Midbrain (tissue), 1 donor: ENCODE measurements at places on chromosomes 7 and 10.
A peak's percentile ranks its signal among the peaks of the same experiment; 100 is the strongest.

DNA sequence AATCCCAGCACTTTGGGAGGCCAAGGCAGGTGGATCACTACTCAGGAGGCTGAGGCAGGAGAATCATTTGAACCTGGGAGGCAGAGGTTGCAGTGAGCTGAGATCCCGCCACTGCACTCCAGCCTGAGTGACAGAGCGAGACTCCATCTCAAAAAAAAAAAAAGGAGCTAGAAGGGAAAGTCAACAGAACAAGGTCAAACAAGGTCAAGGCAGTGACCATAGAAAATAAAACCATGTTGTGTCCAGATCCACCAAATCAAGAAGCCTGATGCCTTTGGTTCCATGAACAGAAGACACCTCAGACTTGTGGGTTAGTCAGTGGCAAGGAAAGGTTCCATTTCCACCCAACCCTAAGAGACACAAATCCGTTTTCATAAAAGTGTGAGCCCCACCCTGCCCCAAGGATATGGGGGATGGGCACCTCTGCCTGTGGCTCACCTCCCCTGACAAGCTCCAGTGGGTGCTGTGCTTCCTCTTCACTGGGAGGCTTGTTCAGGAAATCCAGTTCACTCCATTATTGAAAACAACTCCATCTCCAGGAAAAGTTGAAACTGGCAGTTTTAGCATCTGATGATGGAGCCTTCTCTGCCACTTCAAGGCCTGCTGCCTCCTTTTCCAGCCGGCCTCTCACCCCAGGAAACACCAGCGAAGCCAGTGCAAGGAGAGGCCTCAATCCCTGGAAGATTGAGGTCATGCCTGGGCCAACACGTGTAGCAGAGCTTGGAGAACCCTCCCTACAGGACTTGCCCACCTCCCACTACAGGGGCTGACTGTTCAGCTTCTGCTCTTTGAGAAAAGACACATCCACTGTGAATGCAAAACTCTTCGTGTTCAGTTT lies 152.9 kb downstream of the NRF1 start:
- no peak for DNase-seq

GRCh38 chr10:84292502-84292901 lies 35.9 kb upstream of the CCSER2 start:
- DNase-seq, result no peak

DNA sequence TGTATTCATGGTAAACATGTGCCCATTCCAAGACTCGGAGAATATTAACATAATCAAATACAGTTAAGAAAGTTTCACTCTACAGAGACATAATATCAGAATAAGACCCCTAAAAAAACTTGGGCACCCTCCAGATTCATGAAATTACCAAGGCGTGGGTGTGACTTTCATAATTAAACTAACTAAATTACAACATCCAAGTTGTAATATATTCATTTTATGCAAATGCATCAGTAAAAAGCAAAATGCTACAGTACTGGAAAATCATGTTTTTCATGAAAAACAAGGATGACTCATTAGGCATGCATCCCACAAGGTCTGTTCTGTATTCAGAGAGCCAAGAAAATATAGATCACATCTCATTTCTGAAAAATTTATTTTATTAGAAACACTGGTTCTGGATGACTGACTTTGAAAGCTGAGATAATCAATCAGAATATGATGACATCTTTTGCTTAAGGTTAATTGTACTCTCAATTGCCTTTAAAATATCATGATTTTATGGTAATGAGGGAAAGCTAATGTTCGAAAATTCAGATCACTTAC lies 248.8 kb upstream of the SMIM30 start:
- DNase-seq, result no peak

- no peak for DNase-seq
Measured at GRCh38 chr7:94324380-94325121, 70.1 kb upstream of the COL1A2 start.

GRCh38 chr7:152854386-152854785 lies 94.8 kb downstream of the ACTR3B start:
- DNase-seq, result no peak

DNA sequence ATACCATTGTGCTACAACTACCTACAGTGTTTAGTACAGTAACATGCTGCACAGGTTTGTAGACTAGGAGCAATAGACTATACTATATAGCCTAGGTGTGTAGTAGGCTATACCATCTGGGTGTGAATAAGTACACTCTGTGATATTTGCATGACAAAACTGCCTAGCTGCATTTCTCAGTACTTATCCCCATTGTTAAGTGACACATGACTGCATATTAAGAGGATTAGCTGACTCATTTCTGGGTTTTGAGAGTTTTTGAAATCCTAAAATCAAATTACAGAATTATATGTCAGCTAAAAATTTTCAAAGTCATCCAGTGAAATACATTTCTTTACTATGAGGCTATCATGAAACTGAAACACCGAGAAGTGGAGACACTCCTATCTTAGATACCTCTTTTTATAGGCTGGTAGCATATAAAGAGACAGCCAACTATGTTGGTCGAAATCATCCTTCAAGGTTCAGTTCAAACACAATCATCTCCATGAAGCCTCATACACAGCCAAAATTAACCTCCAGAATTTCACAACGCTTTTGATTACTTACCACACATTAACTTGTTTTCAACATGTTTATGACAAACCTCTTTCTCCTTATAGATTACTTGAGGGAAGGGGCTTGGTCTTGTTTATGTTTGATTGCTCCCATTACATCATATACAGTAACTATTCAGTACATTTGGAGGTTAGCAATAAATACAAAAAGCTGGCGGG lies 89.8 kb upstream of the ANK3 start:
- DNase-seq, result no peak

DNA sequence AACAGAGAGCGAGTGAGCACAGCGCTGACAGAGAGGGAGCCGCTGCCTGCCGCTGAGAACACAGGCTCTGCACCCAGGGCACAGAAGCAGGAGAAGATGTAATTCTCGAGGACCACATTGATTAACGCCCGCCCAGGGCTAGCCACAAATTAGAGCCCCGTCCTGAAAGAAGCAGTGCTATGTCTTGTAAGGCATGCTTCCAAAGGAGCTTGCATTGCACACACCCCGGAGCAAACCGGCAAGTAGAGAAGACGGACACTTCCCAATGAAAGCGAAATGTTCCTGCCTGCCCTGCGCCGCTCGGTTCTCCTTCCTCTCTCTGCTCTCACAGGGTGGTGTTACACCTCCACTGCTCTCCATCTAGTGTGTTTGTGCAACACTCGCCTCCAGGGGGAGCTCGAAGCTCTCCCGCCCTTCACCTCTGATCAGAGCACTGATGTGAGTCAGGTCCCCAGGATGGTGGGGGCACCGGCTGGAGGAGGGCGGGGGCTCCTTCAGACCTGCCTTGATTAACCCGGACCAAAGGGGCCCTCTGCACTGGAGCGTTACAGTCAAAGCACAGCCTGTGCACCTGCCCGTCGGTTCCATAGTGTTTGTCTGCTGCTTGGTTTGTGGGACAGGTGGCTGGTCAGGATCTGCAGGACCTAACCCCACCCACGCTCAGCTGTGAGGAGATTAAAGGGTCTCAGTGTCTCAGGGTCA lies 316.5 kb downstream of the ADARB2 start:
- DNase-seq, result peak; percentile 35

GRCh38 chr10:33336582-33337325 lies 2.3 kb upstream of the NRP1 start:
- no peak for DNase-seq

DNA sequence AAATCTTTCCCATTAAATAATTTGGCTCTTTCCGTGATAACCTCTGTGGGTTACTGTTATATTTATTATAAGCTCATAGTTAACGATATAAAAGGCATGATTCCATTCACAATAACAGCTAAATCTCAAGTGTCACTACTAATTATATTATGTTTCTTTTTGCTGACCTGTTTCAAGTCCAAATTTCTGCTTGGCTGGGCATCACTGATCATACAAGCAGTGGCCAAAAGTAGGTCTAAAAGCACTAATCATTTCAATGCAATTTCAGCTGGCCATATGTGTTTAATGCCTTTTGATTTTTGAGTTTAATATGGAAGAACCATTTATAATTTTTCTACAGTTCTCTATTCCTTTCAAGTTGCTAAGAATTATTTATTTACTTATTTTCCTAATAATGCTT lies 110.7 kb downstream of the SEMA3A start:
- no peak for DNase-seq

GRCh38 chr10:70981171-70981836 lies 92.9 kb upstream of the PCBD1 start:
- no peak for DNase-seq

DNA sequence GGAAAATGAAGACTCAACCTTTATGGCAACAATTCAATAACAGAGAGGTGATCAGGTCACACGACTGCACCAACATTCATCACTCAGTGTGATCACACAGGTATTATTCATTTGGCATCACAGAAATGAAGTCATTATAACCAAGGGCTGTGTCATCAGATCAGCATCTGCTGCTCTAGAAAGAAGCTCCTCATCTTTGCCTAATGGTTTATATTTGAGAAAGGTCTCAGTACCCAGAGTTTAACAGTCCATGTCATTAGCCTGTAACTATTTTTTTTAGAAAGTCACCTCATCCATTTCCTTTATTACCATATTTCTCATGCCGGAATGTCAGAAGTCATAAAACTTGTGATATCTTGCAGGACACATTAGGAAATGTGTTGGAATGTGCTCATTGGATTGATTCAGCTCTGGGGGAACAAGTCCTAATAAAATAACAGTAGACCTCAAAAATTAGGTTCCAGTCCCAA lies 45.1 kb upstream of the PRKG1 start:
- no peak for DNase-seq

GRCh38 chr10:8051851-8052257 lies 2.6 kb upstream of the GATA3 start:
- no peak for DNase-seq

GRCh38 chr7:128073671-128074310 lies 42.6 kb upstream of the LRRC4 start:
- no peak for DNase-seq

GRCh38 chr7:73652541-73652949 lies 15.1 kb upstream of the VPS37D start:
- no peak for DNase-seq

- DNase-seq, result no peak
Measured at GRCh38 chr10:125087191-125087896, 73.0 kb downstream of the CTBP2 start.

DNA sequence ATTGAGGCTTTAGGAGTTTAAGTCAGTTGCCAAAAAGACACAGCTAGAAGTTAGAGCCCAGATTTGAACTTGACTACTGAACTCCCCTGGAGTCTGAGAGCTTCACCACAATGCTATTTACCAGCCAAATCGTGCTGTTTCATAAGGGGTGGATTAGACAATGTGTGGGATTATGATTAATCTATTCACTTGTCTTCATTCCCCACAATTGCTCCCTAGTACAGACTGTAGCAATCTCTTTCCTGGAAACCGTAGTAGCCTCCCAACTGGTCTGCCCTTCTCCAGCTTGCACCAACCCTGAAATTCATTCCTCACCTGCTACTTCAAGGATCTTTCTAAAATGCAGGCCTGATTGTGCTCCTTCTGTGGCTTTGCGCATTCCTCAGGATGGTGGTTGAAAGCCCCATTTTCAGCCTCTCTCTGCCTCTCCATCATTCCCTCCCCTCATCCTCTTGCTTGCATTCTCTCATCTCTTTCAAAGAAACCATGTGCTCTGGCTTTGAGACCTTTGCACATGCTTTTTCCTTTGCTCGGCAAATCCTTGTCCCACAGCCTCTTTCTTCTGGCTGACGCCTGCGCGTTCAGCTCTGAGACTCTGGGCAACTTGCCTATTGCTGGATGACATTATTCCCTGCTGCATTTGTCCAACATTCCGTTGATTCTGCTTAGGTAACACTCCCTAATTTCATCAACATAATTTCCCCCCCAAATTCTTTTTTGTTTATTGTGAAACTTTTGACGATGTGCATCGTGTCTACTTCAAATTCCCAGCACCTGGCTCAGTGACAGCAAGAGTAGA lies 145.1 kb downstream of the ADRA2A start:
- DNase-seq, result peak; percentile 44

DNA sequence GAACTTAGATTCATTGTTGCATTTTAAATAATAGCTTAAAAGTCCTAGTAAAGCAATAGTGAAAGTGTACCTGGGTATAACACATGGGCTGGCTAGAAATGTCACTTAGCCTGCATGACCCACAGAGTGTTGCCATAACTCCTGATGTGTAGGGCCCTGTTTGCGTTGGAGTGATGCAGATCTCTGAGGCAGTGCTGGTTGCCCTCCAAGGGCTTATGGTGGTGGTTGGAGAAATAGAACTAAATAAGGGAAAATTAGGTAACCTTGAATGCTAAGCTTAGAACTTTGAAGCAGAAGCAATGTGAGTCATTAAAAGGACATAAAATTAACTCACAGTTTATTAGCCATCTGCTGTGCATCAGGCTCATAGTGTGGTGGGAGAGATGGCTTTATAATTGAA lies 105.7 kb downstream of the CCNY start:
- no peak for DNase-seq

DNA sequence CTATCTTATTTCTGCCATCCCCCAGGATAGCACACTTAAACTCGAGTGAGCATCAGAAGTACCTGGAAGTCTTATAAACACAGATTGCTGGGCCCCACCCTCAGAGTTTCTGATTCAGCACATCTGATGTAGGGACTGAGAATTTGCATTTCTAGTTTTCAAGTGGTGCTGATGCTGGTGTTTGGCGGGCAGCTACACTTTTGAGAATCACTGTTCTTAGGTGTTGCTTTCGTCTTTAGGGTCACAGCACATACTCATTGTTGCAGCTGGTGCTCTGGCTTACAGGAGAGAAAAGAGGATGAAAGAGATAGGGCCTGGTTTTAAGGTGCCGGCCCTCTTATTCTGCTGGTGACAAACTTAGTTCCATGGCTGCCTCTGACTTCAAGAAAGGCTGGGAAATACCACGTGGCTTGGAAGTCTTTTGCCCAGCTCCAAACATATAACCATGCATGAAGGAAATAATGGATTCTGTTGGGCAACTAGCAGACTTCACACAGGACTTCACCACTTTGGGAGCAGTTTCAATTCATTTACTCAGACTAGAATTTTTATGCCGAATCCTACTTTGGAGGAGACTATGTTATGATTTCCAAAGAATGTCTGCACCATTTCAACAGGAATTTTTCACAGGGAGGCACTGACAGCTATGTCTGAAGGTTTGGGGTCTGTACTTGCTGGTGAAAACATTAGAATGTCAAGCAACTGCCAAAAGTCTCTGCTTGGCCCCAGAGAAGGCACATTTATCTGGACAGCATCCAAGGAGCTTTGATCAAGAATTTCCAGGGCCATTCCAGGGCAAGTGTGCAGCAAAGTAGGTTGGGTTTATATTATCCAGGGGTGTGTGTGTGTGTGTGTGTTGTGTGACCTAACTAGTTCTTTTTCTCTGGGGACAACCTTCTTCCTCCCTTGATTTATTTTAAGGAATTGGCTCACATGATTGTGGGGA lies 6.9 kb upstream of the MINDY4 start:
- DNase-seq, result no peak

DNA sequence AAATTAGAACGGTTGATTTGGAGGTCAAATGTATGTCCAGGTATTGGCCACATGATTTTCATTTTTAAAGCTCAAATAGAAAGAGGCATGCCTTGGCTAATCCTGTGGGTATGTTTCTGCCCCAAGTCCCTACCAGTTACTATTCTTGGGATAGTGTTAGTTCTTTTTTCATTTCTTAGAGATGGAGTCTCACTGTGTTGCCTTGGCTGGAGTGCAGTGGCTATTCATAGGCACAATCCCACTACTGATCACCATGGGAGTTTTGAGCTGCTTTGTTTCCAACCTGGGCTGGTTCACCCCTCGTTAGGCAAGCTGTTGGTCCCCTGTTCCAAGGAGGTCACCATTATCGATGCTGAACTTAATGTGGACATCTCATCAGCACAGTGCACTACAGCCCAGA lies 46.3 kb downstream of the NRP1 start:
- DNase-seq, result no peak
